ENCODE measurements at places on chromosomes 11 and 22. TPM values are rescaled to one million over a fixed set of nuclear protein-coding genes. Genes with fewer than 3 reads are reported as not detected.

The HORMAD2 gene
- not detected for polyA plus RNA-seq

The PGA3 gene
- not detected for polyA plus RNA-seq

The OOSP3 gene
- not detected for polyA plus RNA-seq

The C1QTNF4 gene
- polyA plus RNA-seq, result not detected

The CCDC179 gene
- polyA plus RNA-seq, result not detected

The TRAF6 gene
- 9.8 TPM for polyA plus RNA-seq

The C11orf87 gene
- polyA plus RNA-seq, result not detected

The TRPC6 gene
- not detected for polyA plus RNA-seq

The ZNHIT2 gene
- polyA plus RNA-seq, result 17.4 TPM

The DGCR6 gene
- 0.20 TPM for polyA plus RNA-seq
